Right ventricle myocardium superior (tissue), 1 donor: ENCODE measurements at places on chromosomes 2 and 18.
A peak's percentile ranks its signal among the peaks of the same experiment; 100 is the strongest.

DNA sequence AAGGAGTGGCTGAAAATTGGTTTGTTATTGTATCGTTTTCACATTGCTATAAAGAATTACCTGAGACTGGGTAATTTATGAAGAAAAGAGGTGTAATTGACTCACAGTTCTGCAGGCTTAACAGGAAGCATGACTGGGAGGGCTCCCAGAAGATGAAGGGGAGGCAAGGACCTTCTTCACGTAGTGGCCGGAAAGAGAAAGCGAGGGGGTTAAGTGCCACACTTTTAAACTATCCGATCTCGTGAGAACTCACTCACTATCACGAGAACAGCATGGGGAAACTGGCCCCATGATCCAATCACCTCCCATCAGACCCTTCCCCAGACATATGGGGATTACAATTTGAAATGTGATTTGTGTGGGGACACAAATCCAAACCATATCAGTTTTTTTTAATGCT lies 81.6 kb downstream of the FBXO15 start:
- no peak for DNase-seq

GRCh38 chr2:210224591-210224940 lies 681 bp downstream of the ACADL start:
- peak; percentile 42 for DNase-seq

- DNase-seq = no peak
These were observed 100.8 kb downstream of the GALNT1 start for GRCh38 chr18:35682281-35682867.

GRCh38 chr2:219073413-219074129 lies 12.8 kb upstream of the IHH start:
- DNase-seq = no peak

- no peak for DNase-seq
These were observed 7.5 kb upstream of the HAAO start for GRCh38 chr2:42799881-42800280.

GRCh38 chr2:142052220-142052863 lies 78.5 kb downstream of the LRP1B start:
- DNase-seq = no peak

DNA sequence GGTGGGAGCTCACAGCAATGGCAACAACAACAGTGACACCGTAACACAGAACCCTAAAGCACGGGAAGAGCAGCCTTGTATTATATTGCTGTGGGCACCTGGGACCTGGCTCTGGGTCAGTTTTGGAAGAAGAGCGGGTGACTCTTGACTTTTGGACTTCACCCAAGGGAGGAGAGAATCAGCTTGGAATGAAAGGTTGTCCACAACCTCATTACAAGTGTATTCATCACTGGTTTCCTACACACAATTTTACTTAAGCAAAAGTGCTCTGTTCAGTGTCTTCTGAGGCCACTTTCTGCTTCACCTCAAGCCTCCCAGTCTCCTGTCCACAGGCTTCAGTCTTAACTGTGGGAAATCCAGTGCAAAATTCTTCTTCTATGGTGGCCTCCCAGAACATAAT lies 263.8 kb downstream of the KCNE4 start:
- no peak for DNase-seq

GRCh38 chr18:45415614-45416013 lies 199.7 kb upstream of the SLC14A2 start:
- DNase-seq = no peak

DNA sequence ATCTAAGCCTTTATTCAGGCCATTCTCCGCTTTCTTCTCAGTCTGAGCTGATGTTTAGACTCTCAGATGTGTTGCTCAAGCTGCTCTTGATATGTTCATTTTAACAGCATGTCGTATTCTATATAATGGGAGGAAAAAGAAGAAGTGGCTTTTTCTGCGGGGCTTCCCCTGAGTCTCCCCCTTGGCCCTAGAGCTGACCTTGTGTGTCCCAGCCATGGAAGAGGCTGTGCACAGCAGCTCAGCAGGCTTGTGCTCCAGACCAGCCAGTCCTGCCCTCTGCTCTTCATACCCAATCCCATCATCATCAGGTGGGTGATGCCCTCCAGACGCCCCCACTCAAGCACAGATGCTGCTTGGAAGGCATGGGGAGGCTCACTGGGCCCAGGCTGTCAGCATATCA lies 155.1 kb upstream of the CELF4 start:
- DNase-seq = no peak

- DNase-seq = no peak
These were observed 58.6 kb downstream of the MMADHC start for GRCh38 chr2:149528983-149529382.

GRCh38 chr2:174994381-174994780 lies 10.8 kb downstream of the CHN1 start:
- no peak for DNase-seq

GRCh38 chr2:85712336-85712735 lies 18.2 kb downstream of the GNLY start:
- peak; percentile 61 for DNase-seq

DNA sequence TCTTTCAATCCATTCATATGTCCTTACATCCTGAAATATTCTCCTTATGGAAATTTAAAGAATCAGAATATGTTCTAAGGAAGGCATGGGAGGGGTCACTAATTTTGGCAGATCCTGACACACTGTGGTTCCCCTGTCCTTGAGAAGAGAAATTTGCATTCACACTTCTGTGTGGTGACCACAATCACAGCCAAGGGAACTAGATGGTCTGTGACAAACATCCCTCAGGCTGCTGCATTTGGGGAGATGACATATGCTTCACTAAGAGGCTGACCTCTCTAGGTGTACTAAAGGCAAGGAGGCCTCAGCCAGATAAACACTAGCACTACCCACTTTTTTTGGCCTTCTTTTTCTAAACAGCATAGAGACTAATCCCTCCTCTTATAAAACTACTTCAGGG lies 129.6 kb downstream of the MREG start:
- DNase-seq = no peak

DNA sequence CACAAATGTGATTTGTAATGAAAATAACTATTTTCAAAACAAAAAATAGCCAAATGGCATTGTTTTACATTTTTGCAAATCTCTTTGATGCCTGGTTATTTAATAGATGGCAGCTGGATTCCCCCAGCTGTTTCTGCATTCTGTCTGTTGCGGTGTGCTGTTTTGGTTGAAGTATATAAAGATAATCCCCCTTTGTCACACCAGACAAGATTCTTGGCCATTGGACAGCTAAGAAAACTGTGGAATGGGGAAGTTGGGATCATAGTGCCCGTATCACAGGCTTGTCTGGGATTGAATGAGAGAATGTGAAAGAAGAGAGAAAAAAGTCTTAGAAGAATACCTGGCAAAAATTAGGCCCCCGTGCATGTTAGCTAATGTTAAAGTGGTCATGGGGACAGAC lies 19.5 kb upstream of the LYPD6B start:
- DNase-seq = no peak

DNA sequence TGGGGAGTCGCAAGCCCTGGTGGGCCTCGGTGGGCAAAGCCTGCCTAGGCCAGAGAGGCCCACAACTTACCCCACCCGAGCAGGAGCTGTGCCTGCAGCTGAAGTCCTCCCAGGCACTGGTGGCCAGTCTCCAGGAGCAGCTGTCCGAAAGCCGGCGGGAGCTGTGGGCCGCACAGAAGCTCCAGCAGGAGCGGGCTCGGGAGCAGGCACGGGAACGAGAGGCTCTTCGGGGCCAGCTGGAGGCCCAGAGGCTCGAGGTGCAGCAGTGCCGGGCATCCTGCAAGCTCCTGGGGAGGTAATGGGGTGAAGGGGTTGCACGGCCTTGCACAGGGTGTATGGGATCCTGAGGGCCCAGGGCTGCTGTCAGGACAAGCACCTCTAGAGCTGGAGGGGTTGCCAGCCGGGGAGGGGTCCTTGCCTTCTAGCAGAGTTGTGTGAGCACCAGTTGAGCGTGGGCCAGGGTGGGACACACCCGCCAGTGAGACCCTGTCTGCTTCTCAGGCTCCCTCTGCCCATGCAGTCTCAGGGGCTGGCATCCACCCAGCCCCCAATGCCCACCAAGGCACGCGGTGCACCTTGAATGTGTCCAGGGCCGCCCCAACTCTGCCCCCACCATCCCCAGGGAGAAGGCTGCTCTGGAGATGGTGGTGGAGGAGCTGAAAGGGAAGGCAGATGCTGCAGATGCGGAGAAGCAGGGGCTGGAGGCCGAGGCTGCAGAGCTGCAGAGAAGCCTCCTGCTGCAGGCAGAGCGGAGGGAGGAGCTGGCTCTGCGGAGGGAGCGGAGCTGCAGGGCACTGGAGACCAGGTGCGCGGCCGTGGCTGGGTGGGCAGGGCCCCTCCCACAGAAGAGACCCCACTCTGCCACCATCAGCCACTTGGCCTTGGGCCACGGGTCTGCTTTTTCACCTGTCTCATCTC lies 27.2 kb downstream of the CROCC2 start:
- peak; percentile 36 for DNase-seq

DNA sequence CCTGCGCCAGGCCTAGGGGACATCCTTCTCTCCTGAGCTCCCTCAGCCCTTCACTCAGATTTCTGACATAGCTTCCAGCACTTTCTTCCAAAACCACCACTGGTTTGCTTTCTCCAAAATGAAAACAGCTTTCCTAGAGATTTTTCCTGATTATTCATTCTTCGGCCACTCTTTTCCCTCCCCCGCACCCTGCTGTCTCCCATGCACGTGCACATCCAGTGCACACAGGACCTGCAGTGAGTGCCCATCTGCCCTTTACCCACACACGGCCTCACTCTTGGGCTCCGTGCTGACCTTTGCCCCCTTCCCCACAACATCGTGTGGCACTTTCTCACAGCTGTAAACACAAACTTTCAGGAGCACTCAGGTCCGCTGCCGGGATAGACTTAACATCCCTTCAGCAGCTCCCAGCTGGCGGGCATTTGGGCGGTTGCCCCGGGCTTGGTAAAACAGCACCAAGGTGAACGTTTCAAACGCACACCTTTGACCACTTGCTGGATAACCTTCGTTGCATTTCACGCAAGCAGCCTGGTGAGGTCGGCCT lies 25.8 kb downstream of the KIF1A start:
- DNase-seq = peak; percentile 28

DNA sequence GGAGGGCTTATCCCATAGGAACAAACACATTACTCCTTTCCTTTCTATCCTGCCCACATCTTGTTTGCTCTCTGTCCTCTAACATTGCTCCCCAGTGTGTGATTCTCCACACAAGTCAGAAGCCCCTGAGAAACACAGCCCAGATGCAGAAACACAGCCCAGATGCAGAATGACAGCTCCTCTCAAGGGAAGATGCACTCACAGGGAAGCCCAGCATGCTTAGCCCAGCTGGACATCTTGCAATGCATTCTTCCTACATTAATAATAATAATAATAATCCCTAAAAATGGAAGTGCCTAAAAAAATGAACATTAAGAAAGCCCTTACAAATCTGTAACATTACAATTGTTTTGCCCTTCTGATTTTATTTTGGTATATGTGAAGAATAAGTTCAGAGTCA lies 172.1 kb downstream of the CBLN2 start:
- no peak for DNase-seq

GRCh38 chr2:222433332-222434173 lies 9.2 kb downstream of the SGPP2 start:
- DNase-seq = no peak

- no peak for DNase-seq
These were observed 90.2 kb upstream of the SCG2 start for GRCh38 chr2:223692191-223692947.

- DNase-seq = no peak
These were observed 92.7 kb downstream of the FARSB start for GRCh38 chr2:222563106-222563718.

DNA sequence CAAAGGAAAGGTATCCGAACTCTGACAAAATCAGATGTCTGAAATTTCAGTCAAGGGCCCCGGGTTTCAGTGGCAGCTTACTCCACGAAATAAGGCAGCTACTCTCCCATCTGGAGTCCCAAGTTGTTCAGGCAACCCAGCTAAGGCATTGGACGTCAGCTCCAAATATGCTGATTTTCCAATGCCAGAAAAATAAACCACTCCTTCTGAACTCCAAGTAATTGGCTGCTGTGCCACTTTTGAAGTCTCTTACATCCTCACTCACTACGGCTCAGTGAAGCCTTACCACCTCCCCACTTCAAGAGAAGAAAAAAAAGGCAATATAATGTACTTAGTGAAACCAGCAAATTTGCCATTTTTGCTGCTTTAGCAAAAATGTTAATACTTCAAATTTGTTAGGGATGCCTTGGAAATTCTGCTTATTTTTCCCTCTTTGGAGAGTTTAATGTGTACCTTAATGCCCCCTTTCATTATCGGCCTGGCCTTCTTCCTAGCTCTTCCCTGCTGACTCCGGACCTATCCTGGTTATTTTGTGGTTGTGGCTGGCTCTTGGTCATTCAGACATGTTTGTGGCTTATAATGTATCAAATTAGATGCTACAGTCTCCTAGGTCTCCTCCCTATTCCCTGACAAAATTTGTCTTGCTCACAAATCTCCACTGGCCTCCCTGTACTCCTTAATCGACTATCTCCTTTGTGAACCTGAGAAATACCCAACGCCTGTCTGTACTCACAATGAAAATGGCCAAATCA lies 589.2 kb upstream of the ZEB2 start:
- DNase-seq = no peak

GRCh38 chr2:216839688-216840087 lies 20.2 kb downstream of the TNP1 start:
- no peak for DNase-seq

GRCh38 chr2:230305416-230306275 lies 21.3 kb upstream of the SP140L start:
- DNase-seq = no peak

- no peak for DNase-seq
These were observed 3.7 kb downstream of the FAM171B start for GRCh38 chr2:186697536-186697935.

DNA sequence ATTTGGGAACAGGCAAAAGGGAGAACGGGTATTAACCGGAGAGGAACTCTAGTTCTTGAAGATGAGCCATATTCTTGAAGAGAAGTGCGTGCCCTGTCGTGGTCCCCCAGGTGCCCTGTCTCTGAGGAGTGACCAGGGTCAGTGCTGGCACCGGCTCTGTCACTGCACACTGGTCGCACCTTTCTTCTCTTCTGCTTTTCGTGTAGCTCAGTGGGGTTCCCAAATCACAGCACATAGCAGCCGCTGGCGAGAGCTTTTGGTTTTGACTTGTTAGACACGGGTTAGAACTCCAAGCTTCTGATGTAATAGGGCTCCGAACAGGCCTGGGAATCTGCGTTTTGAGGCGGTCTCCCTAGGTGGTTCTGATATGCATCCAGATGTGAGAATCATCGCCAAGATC lies 18.4 kb upstream of the LRRTM1 start:
- DNase-seq = no peak

- no peak for DNase-seq
These were observed 87.6 kb downstream of the TTC27 start for GRCh38 chr2:32715391-32715841.

- no peak for DNase-seq
These were observed 926.4 kb upstream of the FANCL start for GRCh38 chr2:59167514-59167913.

DNA sequence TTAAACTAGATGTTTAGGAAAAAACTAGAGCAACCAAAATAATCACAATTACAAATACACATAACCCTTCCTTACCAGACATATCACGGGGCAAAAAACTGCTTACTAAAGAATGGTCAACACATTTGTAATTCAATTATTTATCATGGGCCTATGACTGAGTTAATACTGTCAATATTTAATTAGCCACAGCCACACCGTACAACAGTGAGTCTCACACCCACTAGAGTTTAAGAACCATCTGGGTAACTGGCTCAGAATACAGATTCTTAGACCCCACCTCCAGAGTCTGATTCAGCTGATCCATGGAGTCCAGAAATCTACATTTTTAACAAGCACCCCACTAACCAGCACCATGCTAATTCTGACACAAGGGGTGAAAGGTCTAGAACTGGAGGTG lies 14.8 kb downstream of the ATL2 start:
- DNase-seq = no peak
